ENCODE measurements at places on chromosomes 1 and 21.

GRCh38 chr1:194013561-194013960, 827.1 kb upstream of the B3GALT2 start:
- no peak for DNase-seq

DNA sequence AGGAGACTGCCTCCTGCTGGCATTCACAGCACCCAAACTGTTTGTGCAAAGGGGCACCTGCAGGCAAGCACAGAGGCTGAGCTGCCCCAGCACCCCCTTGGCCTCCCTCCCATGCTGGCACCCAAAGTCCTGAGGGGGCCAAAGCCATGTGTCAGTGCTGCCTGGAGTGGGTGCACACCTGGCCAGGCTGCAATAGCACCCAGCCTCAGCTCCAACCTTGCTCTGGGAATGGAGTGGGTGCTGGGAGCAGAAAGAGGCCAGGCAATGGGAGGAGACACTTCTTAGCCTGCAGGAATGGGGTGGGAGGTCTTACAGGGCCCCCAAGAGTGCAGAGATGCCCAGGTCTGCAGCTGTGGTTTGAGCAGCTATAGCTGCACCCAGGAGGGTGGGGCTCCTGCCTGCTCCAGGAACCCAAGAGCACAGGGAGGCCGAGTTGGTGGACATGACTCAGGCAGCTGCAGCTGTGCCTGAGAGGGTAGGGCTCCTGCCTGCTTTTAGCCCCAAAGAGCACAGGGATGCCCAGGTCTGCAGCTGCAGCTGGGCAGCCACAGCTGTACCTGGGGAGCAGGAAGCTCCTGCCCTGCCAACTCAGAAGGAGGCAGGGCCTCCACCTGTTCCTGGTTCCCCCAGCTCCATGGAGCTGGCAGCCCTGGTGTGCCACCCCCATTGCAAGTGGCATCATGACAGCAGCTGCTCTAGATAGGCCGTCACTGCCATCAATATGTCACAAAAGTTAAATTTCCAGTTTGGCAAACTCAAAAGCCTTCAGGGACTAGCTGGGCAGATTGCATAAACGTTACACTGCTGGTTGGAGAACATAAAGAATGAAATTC, 5.3 kb upstream of the CHD1L start:
- DNase-seq = no peak

DNA sequence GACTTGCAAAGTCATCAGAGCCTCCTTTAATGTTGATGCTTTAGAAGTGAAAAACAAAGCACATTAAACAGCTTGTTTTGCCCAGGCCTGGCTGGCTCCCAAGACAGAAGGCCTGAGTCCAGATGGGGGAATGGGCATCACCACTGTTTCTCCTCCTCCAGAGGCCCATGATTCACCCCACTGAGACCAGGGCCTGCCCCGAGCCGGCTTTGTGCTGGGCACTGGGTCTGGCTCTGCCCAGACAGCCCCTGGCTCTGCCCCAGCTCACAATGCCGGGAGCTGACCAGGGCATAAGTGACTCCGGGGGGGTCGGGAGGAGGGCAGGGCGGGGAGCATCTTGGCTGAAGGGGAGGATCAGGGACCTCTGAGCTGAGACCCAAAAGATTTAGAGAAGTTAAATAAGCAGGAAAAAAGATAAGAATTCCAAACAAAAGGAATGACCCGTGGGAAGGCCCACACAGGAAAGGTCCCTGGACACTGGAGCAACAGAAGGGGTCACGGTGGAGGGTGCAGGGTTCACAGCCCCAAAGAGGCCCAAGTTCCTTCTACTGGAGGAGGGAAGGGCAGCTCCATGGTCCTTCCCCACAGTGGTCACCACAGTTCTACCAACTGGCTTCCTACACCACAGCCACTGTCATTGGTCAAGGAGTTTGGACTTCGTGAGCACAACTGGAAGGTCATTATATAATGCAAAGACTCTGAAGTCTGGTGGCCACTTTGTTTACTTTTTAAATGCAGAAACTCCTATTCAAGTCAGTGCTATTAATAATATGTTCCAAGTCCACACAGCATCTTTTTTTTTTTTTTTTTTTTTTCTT, 5.5 kb downstream of the C2CD2 start:
- no peak for DNase-seq

DNA sequence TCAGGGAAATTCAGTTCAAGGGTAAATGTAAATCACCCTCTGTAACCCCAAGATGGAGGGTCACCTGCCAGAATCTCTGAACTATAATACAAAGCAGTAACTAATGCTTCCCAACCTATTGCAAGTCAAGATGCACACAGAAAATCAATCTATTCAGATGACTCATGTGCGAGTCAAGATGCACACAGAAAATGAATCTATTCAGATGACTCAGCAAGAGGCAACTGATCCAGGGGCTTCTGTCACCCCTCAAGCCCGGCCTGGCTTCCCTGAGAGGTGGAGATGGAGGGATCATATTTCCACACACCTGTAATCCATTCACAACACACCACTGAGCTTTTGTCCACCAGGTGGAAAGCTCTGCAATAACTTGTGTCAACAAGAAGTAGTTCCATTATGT, 17.4 kb upstream of the HIVEP3 start:
- DNase-seq = no peak

DNA sequence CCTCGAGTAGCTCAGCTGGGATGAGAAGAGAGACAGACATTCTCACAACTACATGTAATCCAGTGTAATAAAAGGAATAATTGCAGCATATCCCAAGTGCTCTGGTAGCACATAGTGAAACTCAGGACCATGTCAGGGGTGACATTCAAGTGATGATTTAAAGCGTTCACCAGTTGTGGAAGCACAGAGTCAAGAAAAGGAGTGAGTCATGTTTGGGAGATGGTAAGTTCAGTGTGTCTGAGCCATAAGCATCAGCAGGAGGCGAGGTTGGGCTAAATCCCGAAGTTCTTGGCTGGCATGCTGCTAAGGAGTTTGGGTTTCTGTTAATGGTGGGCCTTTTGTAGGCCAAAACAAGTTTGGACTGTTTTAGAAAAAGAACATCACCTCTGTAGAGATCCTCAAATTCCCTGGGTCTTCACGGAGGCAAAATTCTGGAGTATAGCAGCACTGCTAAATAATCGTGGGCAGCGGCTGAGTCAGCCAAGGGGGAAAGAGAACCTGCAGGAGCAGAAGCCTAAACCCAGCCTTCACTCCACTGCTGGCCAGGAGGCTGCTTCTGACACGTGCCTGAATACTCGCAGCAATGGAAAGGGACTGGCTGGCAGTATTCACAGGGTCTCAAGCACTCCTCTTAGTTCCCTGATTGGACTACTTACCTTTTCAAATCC, 7.2 kb upstream of the NHLH1 start:
- DNase-seq = no peak

DNA sequence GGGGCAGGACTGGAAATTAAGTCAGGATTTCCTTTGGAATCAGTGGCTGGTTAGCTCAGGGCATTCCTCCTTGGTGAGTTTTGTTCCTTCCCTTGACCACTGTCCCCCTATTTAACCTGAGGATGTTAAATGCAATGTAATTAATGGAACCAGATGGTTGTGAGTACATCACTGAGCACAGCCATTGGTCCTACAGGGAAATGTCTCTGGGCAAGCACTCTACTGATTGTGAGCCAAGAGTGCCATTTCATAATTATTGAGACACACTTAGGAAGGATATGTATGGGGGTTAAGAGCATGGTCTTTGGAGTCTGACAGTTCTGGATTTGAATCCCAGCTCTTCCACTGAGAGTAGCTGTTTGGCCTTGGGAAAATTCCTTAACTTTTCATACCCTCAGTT, 74.4 kb downstream of the SPAG17 start:
- DNase-seq = no peak

DNA sequence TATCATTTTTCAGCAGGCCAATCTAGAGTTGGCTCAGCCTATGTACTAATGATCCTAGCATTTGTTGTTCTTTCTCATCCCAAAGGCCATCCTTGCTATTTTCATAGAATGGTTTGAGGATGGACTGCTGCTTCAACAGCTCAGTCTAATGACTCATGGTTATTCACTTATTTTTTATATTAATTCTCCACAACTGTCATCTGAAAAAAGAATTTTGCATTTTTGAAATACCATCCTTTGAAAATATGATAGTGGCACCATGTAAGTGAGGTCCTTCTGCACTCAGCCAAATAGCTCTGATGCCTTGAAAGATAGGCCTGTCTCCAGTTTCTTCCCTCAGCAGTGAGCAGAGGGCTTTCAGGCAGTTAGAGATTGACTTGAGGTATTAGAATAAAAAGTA, 377.5 kb downstream of the LMO4 start:
- no peak for DNase-seq

GRCh38 chr1:204685236-204686006, at the start of gene LRRN2:
LRRN2 (minus strand) TSS chr1:204685738; CDS start chr1:204619992, 65,746 bp downstream.
- DNase-seq = no peak

- peak; percentile 81 for DNase-seq
These were observed 83.4 kb downstream of the BACH1 start for GRCh38 chr21:29382030-29382654.

GRCh38 chr1:46523496-46524353, 27.7 kb downstream of the KNCN start:
- no peak for DNase-seq

Measured in retinal pigment epithelial cell (primary cell).